ENCODE measurements at places on chromosomes 4 and X. TPM values are rescaled to one million over a fixed set of nuclear protein-coding genes. Genes with fewer than 3 reads are reported as not detected.

The CTAG1A gene
- total RNA-seq = not detected

The ADRA2C gene
- total RNA-seq = 0.27 TPM

The ADH6 gene
- total RNA-seq = not detected

The PGAM4 gene
- 0.56 TPM for total RNA-seq

The XAGE1B gene
- not detected for total RNA-seq

The NAP1L5 gene
- total RNA-seq = 5.8 TPM

The PQBP1 gene
- 66.5 TPM for total RNA-seq

The MMRN1 gene
- not detected for total RNA-seq

The MAGEA12 gene
- not detected for total RNA-seq

The DHRSX gene
- 22.0 TPM for total RNA-seq

The NEXMIF gene
- total RNA-seq = 0.79 TPM

The HSD17B11 gene
- 21.7 TPM for total RNA-seq

The CTAG1B gene
- not detected for total RNA-seq

The FAM47A gene
- total RNA-seq = not detected

The SLC25A31 gene
- total RNA-seq = not detected

The FRG2 gene
- not detected for total RNA-seq

All from activated CD8-positive, alpha-beta T cell treated with anti-CD3 and anti-CD28 coated beads for 36 hours (primary cell).